ENCODE measurements at places on chromosomes 16 and 17. TPM values are rescaled to one million over a fixed set of nuclear protein-coding genes. Genes with fewer than 3 reads are reported as not detected.
A peak's percentile ranks its signal among the peaks of the same experiment; 100 is the strongest.

GRCh38 chr17:7560172-7561027, 1.3 kb upstream of the SENP3 start:
- DNase-seq: peak; percentile 49

DNA sequence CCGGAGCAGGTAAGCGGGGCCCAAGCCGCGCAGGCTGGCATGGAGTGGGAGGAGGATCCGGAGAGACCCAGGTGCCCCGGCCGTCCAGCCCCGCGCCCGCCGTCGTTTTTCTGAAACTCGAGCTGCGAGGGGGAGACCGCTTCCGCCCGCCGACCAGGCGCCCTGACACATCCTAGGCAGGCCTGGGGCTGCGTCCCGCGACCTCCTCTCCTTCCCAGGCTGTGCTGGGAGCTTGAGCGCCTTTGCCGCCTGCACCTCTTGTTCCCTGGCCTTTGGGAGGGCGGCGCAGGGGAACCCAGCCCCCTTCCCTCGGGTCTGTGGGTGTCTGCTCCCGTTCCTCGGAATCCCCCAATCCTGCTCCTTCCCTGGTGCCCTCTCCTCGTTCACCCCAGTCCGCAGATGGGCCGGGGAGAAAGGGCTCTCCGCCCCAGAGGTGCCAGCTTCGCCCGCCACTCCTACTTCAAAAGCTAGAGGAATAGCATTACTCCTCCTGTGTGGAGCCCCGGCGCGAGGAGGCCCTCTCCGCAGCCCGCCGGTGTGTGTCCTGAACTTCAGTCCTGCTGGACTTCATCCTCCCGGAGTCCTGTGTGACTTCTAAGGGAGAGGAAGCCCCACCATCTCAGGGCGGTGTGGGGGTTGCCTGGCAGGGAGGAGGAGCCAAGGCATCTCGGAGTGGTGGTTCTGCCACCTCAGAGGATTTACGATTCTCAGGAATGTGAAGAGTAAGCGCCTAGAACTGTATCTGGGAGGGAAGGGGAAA, 1.0 kb downstream of the NHERF1 start:
- no peak for DNase-seq

GRCh38 chr16:600781-601180, 10.9 kb downstream of the RAB40C start:
- no peak for DNase-seq

- no peak for DNase-seq
Observed at GRCh38 chr17:30220414-30220813, 15.1 kb downstream of the SLC6A4 start.

DNA sequence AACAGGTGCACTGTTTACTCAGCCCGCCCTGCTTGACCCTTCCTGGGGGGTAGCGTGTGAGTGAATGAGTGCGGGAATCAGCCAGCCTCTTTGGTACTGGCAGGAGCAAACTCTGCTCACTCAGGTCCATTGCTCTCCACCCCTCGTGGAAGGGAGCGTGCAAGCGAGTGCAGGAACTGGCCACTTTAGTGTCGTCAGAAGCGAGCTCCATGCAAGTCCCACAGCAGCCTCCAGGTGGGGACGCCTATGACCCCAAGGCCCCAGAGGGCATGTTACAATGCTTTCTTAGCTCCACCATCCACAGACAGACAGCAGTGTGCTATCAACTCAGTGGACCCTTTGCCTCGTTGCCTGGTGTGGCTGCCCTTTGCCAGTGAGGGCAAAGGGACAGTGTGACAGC, 1025.1 kb upstream of the CDH8 start:
- no peak for DNase-seq

DNA sequence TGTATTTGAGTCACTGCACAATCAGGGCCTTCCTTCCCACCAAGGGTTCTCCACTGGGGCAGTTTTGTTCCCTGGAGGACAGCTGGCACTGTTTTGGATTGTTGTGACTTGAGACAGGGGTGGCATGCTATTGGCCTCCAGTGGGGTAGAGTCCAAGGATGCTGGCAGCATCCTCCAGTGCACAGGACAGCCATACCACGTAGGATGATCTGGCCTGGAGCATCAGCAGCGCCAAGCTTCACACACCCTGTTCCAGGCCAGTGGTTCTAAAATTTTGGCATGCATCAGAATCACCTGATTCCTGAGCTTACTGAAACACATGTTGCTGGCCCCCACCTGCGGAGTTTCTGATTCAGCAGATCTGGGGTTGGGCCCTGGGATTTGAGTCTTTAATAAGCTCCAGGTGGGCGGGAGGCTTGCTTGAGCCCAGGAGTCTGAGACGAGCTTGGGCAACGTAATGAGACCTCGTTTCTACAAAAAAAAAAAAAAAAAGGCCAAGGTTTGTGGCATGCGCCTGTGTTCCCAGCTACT, 83.2 kb downstream of the MGAT5B start:
- DNase-seq: no peak

DNA sequence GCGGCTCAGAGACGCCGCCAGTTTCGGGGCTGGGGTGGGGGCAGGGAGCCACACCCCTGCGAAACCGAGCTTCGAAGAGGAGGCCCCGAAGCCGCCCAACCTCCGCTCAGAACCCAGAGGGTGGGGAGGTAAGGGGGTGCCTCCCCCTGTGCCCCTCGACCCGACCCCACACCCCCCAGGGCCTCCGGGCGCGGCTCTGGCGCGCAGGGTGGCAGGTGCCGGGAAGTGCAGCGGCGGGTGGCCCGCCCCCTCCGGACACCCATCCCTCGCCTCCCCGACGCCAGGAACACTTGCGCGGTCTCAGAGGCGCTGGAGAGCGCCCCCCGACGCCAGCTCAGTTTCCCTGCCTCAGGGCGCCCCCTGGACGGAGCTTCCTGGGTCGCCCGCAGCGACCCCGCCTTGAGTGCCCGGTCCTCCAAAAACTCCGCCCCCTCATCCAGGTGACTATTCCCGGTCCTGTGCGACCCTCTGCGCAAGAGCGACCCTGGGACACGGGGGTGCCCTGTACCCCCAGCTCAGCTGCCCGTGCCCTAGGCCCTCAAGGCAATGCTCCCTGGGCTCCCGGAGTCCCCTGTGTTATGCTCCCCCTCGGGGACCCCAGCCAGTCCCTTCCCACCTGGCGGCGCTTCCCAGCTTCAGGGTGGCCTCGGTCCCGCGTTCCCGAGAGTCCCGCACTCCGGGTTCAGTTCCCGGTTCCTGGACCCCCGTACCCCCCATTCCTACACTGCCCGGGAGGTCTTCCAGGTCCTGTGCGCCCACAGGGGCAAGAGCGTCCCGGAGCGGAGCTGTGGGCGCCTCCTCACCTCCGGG, 562 bp downstream of the PPL start:
- no peak for DNase-seq

- DNase-seq: no peak
Observed at GRCh38 chr17:32941419-32942032, 13.6 kb downstream of the TMEM98 start.

DNA sequence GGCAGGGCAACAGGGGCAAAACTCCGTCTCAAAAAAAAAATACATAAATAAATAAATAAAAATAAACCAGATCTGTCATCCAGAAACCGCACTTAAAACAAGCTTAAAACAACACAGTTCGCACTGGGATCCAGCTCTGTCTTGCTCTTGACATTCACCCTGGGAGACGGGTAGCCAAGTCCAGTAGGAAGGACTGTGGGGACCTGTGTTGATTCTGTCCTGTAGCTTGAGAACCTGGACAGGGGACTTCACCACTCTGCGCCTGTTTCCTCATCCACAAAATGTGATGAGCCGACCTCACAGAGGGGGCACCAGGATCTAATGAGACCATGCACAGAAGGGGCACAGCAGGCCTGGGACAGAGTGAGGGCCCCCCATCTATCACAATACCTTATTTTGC, 1.5 kb upstream of the RAI1 start:
- DNase-seq: no peak

DNA sequence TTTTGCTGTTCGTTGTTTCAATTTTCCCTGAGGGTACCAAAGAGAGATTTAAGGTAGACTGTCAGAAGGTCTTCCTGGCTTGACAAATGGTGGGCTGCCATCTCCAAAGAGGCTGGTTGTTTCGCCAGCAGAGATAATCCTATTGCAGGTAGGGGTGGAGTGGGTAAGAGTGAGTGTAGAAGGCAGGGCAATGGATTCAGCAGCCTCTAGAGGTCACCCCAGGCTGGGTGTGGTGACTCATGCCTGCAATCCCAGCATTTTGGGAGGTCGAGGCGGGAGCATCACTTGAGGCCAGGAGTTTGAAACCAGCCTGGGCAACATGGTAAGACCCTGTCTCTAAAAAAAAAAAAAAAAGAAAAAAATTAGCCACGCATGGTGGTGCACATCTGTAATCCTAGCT, 34.6 kb downstream of the DCAKD start:
- DNase-seq: no peak

GRCh38 chr16:3119701-3120408, 7.5 kb downstream of the ZNF205 start:
- DNase-seq: no peak

GRCh38 chr17:72970246-72970645, 122.2 kb downstream of the SLC39A11 start:
- no peak for DNase-seq

- no peak for DNase-seq
Observed at GRCh38 chr17:74449773-74450172, 16.7 kb upstream of the CD300A start.

DNA sequence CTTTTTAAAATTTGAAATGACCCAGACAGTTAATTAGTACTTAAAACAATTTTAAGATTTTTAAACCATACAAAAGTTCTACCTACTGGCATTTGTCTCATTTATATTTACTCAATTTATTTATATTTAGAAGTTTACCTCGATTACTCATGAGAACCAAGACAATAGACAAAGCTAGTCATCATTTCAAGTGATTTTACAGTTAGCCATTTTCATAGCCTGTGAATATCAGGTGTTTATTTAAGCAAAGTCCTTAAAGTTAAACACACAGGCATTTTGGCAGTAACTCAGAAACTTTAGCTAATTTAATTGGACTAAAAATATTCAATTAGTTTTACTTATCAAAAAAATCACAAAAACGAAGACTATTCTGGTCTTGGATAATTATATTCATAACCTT, 101.6 kb upstream of the KIF2B start:
- peak; percentile 16 for DNase-seq

GRCh38 chr16:140175-140857, 1.8 kb upstream of the NPRL3 start:
- no peak for DNase-seq

GRCh38 chr16:86071611-86072240, 172.8 kb downstream of the IRF8 start:
- no peak for DNase-seq

GRCh38 chr16:73823205-73823849, 473.3 kb upstream of the PSMD7 start:
- no peak for DNase-seq

- no peak for DNase-seq
Observed at GRCh38 chr17:17116406-17116805, 74.1 kb downstream of the MPRIP start.

DNA sequence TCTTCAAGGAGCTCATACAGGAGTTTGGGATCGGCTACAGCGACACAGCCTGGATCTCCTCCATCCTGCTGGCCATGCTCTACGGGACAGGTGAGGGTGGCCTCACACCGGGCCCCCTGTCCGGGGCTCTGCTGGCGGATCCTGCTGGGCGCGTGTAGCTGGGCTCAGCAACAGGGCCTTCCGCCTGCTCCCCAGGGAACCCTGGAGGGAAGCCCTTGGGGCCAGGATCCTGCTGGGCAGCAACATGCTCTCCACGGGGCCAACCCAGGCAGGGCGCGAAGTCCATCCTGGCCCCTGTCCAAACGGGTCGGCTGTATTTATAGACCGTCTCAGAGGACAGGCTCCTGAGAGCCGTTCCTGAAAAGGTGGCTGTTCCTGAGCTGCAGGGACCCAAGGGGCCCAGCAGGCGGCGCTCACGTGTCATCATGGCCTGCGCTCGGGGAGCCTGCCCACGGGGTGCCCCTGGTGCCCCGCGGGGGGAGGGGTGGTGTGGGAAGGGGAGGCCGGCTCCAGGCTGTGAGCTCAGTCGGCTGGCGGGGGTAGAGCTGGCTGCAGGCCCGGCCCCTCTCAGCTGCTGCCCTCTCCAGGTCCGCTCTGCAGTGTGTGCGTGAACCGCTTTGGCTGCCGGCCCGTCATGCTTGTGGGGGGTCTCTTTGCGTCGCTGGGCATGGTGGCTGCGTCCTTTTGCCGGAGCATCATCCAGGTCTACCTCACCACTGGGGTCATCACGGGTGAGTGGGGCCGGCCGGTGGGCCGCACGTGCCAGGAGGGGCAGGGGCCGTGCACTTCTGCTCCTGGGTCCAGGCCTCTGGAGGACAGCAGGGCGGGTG, 7.5 kb downstream of the SLC16A3 start:
- peak; percentile 47 for DNase-seq

GRCh38 chr17:31078290-31078689, 16.5 kb upstream of the NF1 start:
- peak; percentile 18 for DNase-seq

DNA sequence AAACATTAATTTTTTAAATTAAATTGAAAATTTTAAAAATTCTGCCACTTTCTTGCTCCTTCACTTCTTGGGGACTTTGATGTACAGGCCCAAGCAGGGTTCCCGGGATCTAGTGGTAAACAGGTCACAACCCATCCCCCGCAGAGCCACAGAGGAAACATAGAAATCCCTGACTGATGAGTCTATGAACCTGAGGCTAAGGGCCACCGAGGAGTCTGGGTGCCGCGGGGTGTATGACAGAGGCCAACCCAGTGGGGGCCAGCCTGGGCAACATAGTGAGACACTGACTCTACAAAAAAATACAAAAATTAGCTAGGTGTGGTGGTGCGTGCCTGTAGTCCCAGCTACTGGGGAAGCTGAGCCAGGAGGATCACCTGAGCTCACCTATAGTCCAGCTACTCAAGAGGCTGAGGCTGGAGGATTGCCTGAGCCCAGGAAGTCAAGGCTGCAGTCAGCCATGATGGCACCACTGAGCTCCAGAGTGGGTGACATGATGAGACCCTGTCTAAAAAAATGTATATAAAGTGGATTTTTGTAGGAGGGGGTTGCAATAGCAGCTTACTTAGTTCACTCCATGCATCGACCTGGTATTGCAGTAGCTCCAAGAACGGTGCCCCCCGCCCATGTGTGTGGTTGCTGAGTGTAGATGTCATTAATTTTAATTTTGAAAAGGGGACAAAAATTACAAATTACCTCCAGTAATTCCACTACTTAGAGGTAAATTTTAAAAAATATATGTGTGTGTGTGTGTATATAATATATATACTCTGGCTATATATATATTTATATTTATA, 9.2 kb upstream of the FLYWCH1 start:
- no peak for DNase-seq

Gene BAHCC1
- 7.8 TPM for polyA plus RNA-seq

Gene SMIM5
- polyA plus RNA-seq: 0.14 TPM

Gene IRX5
- polyA plus RNA-seq: not detected

Gene ZNF597
- polyA plus RNA-seq: 0.91 TPM

Gene TMEM98
- polyA plus RNA-seq: 195 TPM

Gene NPIPA2
- 0.23 TPM for polyA plus RNA-seq

Measured in IMR-90 (cell line).